ENCODE measurements at places on chromosomes 2 and 18. TPM values are rescaled to one million over a fixed set of nuclear protein-coding genes. Genes with fewer than 3 reads are reported as not detected.

DNA sequence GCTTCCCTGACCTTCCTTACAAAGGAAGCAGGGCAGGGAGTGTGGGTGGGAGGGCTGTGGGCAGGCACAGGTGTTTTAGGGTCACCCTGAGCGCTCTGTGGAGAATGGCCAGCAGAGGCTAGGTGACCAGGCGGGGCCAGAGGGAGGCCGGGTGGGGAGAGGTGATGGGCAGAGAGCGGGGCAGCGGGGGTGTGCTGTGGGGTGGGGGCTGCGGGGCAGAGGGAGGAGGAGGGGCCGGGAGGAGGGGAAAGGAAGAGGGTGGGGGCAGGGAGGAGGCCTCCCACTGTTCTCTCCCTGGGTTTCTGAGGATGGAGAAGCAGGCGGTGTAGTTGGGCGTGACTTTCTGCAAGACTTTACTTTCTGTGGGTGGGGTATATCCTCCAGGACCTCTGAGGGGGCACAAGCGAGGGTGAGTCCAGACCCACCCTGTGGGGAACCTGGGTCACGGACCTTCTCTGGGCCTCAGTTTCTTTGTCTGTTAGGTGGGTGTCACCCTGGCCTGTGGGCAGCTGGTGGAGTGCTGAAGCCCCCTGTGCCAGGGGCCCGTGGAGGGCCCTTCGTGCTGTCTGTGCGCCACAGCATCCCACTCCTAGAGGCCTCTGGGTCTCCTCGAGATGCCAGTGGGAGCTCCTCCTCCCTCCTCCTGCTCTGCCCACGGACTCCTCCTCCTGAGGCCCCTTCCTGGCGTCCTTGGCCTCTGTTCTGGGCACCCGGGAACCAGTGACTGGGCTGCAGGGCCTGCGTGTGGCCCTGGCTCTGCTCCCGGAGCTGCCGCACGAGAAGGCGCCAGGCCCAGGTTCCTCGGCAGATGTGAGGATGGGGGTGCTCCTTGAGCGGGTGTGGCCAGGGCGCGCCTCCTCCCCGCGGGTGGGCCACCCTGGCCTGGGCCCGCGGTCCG, 6.3 kb upstream of the NEU4 start:
- no peak for DNase-seq

The IL18R1 gene
- 1.3 TPM for total RNA-seq

DNA sequence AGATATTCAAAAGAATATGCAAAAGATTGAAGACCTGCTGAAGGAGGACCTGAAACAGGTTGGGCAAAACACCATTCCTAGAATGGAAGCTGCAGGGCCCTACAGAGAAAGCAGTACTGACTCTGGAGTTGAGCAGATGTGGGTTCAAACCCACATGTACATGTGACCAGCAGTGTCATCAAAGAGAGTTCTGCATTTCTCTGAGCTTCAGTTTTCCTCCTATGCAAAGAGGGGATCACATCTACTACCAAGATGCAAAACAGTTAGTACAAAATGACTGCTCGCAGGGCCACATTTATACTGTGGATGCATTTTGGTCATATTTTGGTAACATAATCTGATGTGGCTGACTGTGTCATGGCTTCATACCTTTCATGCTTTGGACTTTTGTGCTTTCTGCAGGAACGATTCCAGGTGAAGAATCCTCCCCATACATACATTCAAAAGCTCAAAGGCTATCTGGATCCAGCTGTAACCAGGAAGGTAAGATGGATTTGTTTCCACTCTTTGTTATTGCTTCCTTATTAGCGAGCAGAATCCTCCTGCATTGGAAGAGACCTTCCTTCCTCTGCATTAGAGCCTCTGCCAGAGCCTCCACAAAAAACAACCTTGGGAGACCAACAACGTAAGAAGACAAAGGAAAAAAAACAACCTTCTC, 174.8 kb downstream of the PRPF40A start:
- DNase-seq, result no peak

DNA sequence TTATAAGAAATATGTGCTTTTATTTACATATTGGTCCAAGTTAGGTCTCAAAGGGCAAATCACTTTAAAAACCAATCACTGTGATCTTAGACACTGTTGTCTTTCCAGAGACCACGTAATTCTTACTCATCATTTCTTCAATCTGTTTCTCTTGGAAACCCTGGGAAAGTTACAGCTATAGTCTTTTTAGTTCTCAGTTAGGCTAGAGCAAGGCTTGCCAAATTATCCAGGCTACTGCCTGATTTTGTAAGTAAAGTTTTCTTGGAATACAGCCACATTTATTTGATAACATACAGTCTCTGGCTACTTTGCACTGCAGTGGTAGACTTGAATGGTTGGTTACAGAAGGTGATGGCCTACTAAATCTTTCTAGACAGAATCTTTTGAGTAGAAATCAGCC, 106.0 kb downstream of the KIAA1328 start:
- no peak for DNase-seq

GRCh38 chr18:30342675-30343074, 699.9 kb downstream of the DSC3 start:
- no peak for DNase-seq

DNA sequence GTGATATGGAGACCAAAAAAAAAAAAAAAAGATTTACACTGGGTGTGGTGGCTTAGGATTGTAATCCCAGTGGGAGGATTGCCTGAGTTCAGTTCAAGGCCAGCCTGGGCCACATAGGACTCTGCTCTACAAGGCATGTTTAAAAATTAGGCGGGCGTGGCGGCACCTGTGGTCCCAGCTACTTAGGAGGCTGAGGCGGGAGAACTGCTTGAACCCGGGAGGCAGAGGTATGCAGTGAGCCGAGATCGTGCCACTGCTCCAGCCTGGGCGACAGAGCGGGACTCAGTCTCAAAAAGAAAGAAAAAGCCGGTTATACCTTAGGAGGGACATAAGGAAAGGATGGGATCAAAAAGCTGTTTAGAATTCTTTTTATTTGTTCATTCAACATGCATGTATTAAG, 707 bp upstream of the SPDYA start:
- DNase-seq, result no peak

The DNAJC5G gene
- total RNA-seq, result 1.6 TPM

The ITPRID2 gene
- total RNA-seq, result 80.8 TPM

DNA sequence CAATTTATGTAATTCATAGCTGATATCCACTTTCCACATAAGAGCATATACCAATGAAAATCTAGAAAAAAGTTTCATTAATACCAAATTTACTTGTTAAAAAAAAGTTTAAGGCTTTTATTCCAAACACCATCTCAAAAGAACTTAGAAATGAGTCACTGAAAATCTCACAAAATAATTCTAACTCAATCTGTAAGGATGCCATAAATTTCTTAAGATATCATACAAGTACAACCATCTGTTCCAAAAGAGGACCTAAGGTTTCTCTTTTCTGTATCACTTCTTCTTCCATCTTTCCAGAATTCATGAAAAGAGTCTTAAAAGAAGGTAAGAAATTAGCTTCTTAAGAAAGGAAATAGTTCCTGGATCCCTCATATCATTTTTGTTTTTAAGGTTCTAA, 60.4 kb downstream of the TRIP12 start:
- no peak for DNase-seq

GRCh38 chr2:96549967-96550786, 13.6 kb downstream of the ARID5A start:
- no peak for DNase-seq

The C2orf78 gene
- not detected for total RNA-seq

The VSNL1 gene
- 42.7 TPM for total RNA-seq

The TMEM37 gene
- total RNA-seq, result 1.5 TPM

- no peak for DNase-seq
Measured at GRCh38 chr2:157611726-157612125, 16.9 kb downstream of the ACVR1C start.

DNA sequence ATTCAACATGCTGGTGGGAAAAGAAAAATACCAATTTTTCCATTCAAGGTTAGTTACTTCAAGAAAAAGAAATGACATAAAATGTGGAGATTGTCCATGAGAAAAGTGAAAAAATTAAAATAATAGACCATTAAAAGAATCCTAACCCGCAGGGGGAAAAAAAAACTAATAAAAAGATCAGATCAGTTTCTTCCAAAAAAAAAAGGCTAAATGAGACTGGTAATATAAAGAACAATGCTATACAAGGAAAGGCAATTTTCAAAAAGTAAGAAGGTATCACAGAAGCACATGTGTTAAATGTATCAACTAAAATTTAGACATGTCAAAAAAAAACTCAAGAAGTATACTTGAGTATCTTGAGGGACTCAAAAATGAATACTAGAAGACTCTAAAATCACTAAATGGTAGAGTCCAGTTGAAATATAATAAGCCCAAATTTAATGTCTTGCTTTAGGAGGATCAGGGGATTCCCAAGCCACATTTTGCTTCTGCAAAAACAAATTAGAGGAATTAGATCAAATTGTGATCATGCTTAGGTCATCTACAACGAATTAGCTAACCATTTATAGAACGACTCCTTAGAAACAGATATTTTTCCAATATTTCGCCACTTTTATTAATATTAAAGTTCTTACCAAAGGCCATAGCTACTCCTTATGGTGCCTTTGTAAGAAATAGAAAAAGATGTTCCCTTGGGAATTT, 35.8 kb upstream of the GLS start:
- no peak for DNase-seq

GRCh38 chr2:30310371-30310770, 79.0 kb downstream of the LBH start:
- no peak for DNase-seq

DNA sequence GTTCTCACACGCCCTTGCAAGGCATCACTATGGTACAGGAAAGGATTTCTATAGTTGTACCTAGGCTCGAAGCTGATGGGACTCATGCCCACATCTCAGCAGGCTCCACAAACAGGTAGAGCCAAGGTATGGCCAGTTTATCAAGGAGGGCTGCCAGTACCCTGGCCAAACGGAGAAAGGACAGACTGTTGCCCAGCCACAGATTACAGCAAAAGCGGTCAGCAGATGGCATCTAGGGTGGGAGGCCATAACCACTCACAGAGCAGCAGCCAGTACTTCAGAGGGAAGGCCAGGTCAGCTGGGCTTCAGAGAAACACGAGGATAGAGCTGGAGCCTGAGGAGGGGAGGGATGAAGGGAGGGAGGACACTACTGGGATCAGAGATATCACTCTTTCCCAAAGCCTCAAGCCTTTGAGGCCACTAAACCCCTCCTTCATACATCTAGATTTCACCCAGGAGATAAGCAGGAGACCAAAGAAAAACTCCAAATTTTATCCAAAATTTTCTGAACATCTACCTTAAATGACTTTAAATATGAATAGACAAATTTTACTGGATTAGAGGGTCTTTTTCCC, 904.2 kb upstream of the NXPH2 start:
- no peak for DNase-seq

The HOXD9 gene
- not detected for total RNA-seq

- no peak for DNase-seq
Measured at GRCh38 chr18:24674200-24674599, 213.8 kb downstream of the HRH4 start.

The GPAT2 gene
- total RNA-seq, result 6.6 TPM

DNA sequence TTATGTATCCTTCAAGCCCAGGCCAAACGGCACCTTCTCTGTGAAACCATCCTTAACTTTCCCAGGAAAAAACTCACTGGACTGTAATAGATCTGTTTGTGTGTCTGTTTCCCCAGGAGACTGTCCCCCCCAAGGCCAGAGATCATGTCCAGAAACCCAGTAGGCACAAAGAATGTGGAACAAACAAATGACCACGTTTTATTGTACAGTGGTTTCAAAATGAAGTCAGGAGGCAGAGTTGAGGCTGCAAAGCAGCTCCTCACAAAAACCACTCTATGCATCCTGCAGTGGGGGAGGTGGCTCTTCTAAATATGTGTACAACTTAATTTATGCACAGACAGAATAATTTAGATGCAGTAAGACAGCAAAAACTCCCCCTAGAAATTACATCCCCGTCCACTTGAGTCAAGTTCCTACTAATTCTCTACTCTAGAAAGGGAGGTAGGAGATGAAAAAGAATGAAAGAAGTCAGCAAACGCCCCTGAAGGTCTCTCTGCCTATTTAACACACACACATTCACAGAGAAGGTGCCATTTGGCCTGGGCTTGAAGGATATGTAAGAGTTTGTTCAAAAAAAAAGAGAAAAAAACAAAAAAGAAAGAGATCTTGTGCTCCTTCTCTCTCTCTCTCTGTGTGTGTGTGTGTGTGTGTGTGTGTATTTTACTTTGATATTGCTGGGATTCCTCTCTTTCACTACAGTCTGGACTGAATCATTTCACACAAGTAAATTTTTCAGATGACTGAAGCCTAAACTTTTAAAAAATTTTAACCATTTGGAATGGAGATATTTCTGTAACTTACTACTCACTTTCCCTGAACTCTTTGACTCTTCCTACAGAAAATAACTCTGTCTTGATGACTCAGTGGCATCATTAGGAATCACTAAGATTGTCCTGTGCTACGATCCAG, 19.5 kb downstream of the BCL2 start:
- no peak for DNase-seq

The ASB18 gene
- total RNA-seq, result 44.4 TPM

The TTC21B gene
- 12.5 TPM for total RNA-seq

- DNase-seq, result no peak
Measured at GRCh38 chr2:241061275-241061674, 40.8 kb downstream of the MTERF4 start.

- DNase-seq, result no peak
Measured at GRCh38 chr2:64504774-64505720, 19.1 kb upstream of the AFTPH start.

GRCh38 chr2:42921721-42922120, 129.3 kb upstream of the HAAO start:
- DNase-seq, result no peak

The CACNB4 gene
- 0.67 TPM for total RNA-seq

The ACADL gene
- 6.2 TPM for total RNA-seq

DNA sequence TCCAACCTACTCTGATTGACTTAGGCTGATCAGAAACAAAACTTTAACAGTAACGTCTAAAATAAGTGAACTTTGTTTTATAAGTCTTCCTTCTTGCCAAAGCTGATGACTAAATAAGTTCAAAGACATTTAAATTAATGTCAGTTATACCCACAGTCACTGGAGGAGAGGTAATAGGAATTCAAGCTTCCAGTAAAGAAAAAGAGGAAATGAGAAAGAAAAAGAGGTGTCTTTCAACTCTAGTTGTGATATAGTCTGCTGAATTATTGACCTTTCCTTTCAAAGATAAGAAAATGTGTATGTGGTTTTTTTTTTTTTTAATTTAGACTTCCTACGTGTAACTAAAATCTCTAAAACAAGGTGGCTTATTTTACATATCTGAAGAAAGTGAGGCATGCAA, 191.5 kb downstream of the SLC8A1 start:
- DNase-seq, result no peak

GRCh38 chr2:235270291-235270690, 223.6 kb upstream of the AGAP1 start:
- no peak for DNase-seq

GRCh38 chr18:11985586-11985985, 4.3 kb downstream of the IMPA2 start:
- no peak for DNase-seq

- DNase-seq, result no peak
Measured at GRCh38 chr2:231563378-231563961, 29.2 kb upstream of the TEX44 start.
